ENCODE measurements at places on chromosomes 13 and 19.

DNA sequence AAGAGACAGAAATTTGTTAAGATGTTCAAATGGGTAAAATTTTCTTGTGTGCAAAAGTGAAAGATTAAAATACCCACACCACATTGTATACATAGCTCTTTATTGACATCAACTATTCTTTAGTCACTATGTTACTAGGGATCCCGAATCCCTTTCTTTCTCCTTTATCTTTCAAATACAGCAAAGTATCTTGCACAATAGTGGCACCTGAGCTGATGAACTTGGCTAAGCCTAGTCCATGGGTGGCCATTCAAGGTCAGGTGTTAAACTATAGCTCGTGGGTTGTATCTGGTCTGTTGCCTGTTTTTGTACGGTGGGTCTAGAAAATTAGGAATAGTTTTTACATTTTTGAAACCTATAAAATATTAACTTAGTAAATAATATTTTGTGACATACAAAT, 210.9 kb downstream of the SLITRK6 start:
- no peak for DNase-seq

GRCh38 chr19:18306888-18307260, 16.0 kb downstream of the LSM4 start:
- DNase-seq = no peak

DNA sequence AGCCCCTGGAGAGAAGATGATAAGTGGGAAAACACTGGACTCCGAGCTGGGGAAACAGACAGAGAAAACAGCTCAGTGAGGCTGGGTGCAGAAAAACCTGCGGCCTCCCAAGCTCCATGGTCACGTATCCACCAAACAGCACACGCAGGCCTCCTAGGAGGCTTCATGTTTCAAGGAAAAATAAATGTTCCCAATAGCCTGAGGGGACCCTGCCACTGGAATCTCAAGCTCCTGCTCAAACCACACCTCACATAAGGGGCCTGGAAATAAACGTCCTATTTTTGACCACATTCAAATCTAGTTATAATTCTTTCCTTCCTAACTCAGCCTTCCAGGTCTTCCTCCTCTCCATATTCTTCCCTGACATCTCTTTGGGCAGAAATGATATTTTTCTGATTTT, 225.7 kb downstream of the ABCC4 start:
- DNase-seq = no peak

DNA sequence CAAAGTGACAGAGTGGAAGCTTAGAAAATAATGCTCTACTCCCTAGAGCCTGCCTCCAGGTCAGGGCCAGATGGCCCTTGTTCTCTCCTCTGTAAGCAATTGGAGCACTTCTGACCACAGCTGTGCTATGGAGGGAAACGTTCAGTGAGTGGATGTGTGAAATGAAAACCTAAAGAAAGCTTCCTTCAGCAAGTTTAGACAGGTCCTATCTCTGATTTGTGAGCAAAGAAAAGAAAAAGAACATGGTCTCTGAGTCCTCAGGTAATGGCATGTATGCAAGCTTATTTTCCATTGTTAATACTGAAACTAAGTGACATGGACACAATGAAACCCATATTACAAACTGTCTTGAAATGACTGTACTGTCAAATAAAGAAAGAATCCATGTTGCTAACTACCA, 1486.8 kb downstream of the EFNB2 start:
- no peak for DNase-seq

GRCh38 chr19:10052602-10053360, 33.3 kb upstream of the SHFL start:
- no peak for DNase-seq

DNA sequence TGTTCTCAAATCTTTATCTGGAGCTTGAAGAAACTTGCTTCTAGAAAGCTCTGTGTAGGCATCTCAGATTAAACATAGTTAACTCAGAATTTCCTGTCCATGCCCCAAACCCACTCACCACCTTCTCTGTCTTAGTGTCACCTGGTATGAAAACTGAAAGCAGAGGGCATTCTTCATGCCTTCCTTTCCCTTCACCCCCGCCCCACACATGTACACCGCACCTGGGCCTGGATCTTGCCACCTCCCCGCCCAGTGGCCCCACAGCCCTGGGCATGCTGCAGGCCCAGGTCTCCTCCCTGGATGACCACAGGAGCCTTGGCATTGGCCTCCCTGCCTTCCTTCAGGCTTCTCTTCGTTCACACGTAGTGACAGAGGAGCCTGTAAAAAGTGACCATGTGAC, 15.8 kb downstream of the CFAP97D2 start:
- no peak for DNase-seq

DNA sequence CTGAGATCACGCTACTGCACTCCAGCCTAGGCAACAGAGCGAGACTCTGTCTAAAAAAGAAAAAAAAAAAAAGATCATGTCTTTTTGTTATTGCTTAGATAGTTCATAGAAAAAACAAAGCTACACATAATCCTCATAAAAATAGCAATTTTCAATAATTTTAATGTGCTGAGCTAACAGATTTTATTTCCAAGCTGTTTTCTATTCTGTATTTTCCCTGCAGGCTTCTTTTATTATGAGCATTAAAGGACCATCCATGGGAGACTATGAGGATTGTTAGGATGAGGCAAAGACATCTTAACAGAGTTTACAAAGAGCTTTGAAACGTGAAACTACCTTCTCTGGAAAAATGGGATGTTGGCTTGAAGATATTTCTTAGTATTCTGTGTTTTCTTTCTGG, 71.6 kb downstream of the PCCA start:
- DNase-seq = no peak

DNA sequence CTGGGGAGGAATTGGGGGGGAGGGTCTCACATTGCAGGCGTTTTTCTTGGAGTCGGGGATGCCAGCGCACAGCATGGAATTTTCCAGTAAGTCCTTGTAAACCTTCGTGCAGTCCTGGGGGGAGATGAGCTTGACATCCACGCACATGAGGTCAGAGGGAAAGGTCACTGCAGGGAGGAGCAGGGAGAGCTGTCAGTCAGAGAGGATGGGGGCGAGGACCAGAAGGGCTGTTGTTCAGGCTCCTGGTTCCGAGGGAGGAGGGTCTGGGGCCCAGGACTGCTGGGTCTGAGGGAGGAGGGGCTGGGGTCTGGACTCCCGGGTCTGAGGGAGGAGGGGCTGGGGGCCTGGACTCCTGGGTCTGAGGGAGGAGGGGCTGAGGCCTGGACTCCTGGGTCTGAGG, 4.0 kb downstream of the KLK7 start:
- DNase-seq = no peak

DNA sequence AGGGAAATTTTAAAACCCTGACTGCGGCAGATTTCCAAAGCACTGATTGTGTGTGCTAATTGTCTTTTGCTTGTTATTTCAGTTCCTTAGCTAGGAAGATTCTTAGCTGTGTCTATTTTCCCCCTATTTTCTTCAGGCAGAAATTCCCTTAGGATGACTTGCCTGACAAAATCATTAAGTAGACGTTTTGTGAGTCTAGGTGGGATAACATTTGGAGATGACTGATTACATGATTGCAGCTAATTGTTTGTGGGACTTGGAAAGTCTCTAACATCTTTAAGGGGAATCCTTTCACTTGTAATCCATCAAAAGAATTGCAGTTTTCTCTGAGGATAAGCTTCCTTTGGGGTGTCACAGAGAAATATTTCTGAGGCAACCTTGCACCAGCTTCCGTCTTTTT, 228.0 kb downstream of the OXGR1 start:
- no peak for DNase-seq

- no peak for DNase-seq
These were observed 57.4 kb downstream of the TM9SF2 start for GRCh38 chr13:99558570-99559180.

GRCh38 chr19:13152356-13152973, 2.3 kb downstream of the IER2 start:
- DNase-seq = no peak

- no peak for DNase-seq
These were observed 6.3 kb downstream of the IRGQ start for GRCh38 chr19:43589678-43590077.

DNA sequence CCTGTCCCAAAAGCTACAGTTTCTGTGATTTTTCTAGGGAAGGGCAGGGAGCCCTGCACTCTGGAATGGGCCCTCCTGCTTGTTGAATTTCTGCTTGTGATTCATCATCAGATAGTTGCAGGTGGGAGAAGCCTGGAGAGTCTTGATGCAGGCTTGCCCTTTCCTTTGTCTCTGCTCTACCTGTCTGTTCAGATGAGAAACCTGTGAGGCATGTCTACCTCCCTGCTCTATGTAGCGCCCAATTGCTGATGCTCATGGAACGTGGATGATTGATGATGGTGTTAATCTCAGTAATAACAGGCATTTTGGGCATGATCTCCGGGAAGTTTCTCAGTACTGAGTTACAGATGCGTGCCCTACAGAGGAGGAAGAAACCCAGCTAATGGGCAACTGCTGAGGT, 10.9 kb upstream of the CBY2 start:
- DNase-seq = no peak

GRCh38 chr13:107586216-107586615, 629.1 kb downstream of the LIG4 start:
- DNase-seq = no peak

DNA sequence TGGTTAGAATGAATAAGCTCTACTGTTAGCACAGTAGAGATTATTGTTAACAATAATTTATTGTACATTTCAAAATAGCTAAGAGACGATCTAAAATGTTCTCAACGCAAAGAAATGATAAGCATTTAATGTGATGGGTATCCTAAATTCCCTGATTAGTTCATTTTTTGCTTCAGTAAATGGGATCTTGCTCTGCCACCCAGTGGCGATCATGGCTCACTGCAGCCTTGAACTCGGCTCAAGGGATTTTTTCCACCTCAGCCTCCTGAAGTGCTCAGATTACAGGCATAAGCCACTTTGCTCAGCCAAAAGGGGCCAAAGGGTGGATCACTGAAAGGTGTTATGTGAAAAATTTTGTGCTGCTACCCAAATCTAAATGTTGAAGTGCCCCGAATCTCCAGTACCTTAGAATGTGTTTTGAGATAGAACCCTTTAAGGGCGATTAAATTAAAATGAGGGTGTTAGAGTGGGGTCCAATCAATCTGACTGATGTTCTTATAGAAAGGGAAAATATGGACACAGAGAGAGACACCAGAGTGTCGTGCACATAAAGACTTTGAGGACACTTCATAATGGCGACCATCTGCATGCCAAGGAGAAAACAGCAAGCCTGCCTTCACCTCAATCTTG, 31.5 kb upstream of the ZNF766 start:
- peak; percentile 76 for DNase-seq

- peak; percentile 39 for DNase-seq
These were observed at the start of gene DCLK1 for GRCh38 chr13:36131222-36131930. Gene DCLK1 (minus strand): TSS chr13:36131382.

DNA sequence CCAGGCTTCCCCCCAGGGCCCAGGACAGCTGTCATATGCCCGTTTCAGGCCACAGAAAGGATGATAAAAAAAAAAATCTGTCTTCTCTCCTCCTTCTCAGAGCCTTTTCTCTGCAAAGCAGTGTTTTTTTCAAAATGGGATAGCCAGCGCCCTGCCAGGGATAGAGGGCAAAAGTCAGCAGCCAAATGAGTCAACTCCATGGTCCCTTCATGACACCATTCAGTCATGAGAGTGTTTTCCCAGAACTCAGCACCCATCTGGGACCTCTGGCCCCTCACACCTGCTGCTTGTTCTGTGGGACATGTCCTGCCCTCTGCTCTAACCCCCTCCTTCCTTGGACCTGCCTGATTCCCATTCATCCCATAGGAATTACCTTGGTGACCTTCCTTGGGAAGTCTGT, 95.0 kb downstream of the CYSLTR2 start:
- no peak for DNase-seq

GRCh38 chr13:100106005-100106404, 17.1 kb downstream of the PCCA start:
- DNase-seq = no peak

- DNase-seq = peak; percentile 10
These were observed 28.0 kb downstream of the CARS2 start for GRCh38 chr13:110677731-110678545.

DNA sequence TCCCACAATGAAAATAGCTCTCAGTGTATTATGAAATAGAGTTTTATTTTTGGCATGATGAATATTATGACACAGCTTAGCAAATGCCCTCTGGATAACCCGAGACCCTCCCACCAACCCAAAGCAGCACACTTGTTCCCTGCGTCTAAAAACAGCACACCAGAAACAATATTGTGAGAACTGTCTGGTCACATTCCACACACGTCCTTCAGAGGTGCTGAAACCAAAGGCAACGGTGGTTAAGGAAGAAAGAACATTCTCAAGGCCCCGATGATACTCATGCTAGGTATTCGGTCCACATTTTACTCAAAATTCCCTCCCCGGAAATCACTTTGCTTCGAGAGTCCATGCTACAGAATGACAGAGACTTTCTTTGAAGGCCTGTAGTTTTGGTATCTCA, 156.7 kb downstream of the SLC7A1 start:
- peak; percentile 50 for DNase-seq

- DNase-seq = no peak
These were observed 94.1 kb downstream of the ATP11A start for GRCh38 chr13:112783978-112784371.

DNA sequence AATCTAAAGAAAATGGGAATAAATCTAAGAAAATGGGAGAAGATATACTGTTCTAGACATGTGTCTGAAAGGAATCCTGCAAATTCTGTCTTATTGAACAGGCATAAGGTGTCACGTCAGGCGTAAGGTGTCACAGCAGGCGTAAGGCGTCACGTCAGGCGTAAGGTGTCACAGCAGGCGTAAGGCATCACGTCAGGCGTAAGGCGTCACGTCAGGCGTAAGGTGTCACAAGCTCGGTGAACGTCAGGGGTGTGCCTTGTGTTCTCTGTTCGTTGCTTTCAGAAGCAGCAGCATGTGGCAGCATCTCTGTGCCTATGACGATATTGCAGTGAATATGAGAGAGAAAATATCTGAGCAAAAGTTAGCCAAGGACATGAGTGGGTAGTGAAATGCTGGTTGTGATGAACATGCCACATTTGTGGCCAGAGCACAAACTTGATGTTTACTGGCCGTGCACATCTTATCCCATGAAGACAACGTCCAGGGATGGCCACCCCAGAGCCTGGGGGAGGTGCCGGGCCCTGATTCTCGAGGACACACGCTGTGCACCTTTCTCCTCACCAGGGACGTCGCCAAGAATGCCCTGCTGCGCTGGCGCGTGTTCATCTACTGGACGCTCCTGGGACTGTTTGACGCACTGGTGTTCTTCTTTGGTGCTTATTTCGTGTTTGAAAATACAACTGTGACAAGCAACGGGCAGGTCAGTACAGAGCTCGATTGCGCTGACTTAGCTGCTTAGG, 107.0 kb upstream of the MCF2L start:
- DNase-seq = no peak

All from fibroblast of pulmonary artery (primary cell).